ENCODE measurements at places on chromosomes 7 and 10.
A peak's percentile ranks its signal among the peaks of the same experiment; 100 is the strongest.

DNA sequence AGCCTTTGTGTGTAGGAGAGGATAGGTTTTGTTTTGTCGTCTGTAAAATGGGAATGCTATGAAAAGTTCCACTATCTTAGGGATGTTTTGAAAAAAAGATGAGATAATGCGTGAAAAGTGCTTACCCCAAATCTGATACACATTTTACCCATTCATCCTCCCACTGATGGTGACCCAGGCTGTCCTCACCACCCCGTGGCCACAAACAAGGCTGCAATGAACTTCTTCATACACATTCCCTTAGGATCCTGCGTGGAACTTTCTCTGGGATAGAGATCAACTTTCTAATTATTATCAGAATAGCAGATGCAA is 399 bp upstream of the OGDHL start:
- DNase-seq: no peak

GRCh38 chr7:22668971-22669401 is 58.0 kb upstream of the IL6 start:
- no peak for DNase-seq

- DNase-seq: no peak
These were observed 41.4 kb downstream of the GNA12 start for GRCh38 chr7:2802504-2803341.

DNA sequence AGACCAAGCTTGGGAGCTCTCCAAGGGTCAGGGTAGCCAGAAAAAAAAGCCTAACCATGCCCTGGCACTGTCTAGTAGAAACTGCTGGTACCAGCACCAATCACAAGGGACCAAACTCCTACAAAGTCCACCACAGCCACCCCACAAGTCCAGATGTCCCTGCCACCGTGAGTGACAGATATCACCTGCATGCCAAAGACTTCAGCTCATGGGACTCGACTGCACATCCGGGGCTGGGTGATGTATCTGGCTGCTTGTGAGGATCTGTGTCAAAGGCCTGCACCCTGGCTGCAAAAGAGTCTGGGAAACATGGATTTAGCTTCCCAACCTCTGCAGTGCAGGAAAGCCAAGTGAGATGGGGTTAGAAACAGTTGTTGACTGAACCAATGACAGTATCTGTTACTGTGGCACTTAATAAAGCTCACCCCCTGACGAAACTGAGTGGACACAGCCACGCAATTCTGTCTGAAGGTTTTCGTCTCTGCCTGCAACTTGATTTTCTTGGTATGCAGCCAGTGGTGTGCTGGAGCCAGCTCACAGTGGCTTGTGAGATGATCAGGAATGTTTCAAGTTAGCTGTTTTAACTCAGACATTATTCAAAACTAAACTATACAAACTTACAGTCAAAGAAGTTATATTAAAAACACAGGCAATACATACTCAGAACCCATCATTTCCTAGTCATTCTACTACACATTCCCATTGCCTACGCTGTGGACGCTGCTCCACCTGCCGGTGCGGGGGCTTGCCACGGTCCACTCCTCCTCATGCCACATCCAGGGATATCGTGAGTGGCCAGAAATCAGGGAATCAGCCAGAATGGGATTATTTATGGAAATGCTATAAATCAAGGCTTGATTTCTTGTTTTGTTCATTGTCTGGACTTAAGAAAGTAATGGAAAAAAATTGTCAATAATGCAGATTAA is 9.2 kb downstream of the ZNF488 start:
- DNase-seq: no peak

DNA sequence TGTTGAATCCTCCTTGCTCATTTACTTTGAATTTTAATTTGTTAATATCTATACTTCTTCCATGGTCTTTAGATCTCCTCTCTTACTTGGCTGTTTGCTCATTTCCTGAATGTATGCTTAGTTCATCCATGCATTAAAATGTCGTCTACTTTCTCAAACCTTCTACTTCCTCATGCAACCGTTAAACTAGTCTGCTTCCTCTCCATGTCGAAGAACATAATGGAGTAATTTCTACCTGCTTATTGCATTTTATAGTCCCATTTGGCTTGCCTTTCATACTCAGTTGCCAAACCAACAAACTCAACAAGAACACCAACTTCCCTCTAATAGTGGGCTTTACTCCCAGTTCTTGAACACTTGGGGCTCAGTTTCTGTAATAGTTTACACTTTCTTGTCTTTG is 43.8 kb upstream of the SEMA3D start:
- no peak for DNase-seq

DNA sequence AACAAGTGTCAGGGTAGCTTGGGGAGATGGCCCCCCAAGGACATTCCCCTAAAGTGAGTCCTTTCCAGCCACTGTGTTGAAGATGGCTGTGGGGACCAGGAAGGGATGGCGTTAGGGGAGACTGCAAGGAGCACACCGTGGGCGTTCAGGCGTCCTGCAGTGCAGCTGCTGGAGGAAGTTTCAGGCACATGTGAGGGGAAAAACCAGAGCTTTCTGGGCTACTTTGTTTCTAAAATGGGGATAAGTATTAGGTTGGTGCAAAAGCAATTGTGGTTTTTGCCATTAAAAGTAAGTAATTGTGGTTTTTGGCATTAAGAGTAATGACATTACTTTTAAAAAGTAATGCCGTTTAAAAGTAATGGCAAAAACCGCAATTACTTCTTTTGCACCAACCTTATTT is 14.3 kb downstream of the PRF1 start:
- no peak for DNase-seq

- no peak for DNase-seq
These were observed 35.0 kb upstream of the DGKB start for GRCh38 chr7:14937581-14937980.

GRCh38 chr10:119139464-119140067 is 25.9 kb downstream of the SFXN4 start:
- no peak for DNase-seq

DNA sequence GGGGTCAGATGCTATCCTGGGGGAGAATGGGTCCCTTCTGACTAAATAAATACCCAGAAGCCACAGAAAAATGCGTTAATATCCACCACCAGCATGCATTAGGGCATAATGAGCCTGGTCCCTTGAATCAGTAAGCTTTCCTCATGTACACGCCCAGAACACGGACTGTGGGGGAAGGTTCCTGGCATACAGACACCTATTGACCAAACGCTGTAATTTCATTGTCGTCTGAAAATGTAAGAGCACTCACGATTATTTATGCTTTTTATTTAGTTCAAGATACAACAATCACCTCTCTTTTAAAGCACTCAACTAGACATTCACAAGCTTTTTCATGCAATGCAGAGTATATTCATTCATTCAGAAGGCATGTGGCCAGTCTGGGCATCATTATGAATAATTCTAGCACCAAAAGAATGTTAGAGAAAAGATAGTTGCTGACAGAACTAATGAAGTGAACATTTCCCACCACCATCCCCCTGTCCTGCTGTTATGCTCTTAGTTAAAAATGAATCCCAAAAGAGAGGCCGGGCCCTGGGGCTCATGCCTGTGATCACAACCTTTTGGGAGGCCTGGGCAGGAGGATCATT is 101.0 kb downstream of the SVIL start:
- DNase-seq: no peak

DNA sequence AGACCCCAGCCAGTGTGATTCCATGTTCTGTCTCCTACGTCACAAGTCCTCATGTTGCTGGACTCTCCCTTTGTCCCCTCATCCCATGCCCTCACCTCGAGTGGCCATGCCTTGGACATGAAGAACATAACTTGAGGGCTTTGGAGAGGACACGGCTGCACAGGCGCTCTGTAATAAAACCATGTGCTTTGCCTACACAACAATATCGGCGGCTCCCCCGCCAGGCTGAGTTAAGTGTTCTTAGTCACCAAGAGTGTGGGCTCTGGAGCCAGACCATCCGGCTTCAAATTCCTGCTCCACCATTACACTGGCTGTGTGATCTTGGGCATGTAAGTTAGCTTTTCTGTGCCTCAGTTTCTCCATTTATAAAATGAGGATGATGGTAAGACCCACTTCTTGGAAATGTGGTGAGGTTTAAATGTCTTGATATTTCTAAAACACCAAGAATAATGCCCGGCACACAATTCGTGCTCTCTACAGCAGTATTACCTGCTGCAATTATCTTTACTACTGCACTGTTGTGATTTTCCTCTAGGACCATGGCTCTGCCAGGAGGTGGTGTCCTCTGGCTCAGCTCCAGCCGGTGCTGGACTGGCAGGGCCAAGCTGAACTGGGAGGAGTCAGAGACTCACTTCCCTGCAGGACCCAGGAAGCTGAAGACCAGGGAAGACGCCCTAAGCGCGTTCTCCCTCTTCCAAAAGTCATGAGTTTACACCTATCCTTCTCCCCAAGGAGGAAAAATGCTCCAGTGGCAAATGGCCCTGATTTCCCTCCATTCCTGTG is 15.7 kb downstream of the SLIT1 start:
- DNase-seq: no peak

DNA sequence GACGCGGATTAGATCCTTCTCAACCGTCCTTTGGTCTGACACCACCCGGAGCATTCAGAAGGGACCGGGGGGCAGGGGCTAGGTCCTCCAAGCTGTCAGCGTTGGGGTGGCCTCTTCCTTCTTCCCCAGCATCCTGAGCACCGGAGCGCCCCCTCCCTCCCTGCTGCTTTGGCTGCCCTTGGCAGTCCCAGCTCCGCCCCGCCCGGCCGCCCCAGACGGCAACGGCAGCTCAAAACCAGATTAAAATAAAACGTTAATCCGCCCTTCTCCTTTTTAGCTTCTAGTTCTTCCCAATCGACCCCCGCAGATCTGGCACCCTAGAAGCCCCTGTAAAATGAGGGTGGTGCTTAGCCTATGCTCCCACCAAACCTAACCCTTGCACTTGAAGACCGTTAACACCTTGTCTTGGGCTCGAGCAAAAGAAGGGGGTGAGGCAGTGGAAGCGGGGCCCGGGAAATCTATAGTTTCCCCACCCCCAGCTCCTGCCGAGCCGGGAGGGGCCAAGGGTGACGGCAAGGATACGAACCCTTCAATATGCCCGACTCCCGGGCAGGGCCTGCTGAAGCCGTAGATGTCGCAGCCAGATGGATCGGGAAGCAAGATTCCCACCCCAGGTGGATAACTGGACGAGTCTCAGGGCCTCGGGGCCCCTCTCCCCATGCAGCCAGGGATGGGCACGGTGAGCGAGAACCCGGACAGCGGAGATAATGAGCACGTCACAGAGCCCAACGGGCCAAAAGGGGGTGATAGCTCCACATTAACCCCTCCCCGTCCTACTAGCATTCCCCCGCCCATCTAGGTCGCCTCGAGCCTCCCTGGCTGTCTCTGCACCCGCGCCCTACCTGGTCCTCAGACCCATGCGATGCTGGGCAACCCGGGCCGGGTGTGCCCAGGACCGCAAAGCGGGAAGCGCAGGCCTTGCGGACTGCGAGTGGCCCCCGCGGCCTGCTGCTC is 169.7 kb downstream of the NRF1 start:
- DNase-seq: no peak

- no peak for DNase-seq
These were observed 227.0 kb downstream of the DKK1 start for GRCh38 chr10:52541006-52541473.

GRCh38 chr7:24882989-24883621 is 96.9 kb downstream of the OSBPL3 start:
- DNase-seq: peak; percentile 66

GRCh38 chr7:154440651-154441050 is 388.5 kb downstream of the DPP6 start:
- DNase-seq: no peak

GRCh38 chr10:59388671-59388976 is 26.3 kb upstream of the FAM13C start:
- DNase-seq: no peak

DNA sequence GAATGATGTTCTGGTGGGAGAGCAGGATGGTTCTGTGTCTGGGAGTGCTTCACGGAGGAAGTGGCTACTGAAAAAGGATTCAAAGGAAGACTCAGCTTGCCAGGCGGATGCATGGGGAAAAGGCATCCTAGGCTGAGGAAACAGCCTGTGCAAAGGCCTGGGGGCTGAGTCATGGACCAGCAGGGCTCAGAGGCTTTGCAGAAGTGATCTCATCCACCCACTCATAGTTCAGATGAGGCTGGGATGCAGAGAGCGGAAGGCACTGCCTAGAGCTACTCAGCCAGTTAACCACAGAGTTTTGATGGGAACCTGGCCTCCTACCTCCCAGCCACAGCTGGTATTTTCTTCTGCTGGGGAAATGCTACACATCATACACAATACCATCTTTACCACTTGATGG is 15.8 kb upstream of the ADAMTS14 start:
- peak; percentile 91 for DNase-seq

- DNase-seq: no peak
These were observed 35.5 kb upstream of the KDM7A start for GRCh38 chr7:140212100-140212881.

- DNase-seq: no peak
These were observed 73.7 kb downstream of the DKK1 start for GRCh38 chr10:52387744-52388143.

DNA sequence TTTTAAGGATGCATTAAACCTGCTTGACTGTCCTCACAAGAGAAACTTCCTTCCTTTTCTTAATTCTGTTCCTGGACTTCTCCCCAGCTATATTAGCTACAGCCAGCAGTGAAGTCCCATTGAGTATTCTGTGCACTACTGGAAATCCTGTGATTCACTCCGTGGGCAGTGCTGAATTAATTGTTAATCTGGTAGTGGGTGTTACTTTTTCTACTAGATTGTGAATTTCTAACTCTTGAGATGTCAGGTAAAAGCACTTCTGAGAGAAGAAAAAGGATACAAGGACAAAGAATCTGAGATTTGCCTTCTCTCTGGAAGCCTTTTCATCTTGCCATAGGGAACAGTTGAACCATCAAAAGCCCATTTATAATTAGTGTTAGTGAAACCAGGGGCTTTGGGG is 33.9 kb downstream of the CYCS start:
- DNase-seq: no peak

DNA sequence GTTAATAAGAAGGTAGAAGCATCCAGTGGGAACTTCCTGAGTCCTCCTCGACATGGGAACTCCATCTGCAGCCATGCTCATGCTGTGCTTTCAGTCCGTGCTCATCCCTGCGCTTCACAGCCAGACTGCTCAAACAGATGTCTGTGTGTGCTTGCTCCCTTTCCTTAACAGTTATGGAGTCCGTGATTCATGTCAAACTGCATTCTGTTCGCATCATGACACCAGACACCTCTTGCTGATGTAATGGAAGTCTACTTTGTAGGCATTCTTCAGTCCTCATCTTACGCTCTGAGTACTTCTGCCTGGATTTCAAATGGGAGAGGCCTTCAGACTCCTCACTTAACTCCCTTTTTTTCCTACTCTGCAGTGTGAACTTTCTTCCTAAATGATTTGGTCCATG is 304.9 kb downstream of the SUGCT start:
- DNase-seq: no peak

DNA sequence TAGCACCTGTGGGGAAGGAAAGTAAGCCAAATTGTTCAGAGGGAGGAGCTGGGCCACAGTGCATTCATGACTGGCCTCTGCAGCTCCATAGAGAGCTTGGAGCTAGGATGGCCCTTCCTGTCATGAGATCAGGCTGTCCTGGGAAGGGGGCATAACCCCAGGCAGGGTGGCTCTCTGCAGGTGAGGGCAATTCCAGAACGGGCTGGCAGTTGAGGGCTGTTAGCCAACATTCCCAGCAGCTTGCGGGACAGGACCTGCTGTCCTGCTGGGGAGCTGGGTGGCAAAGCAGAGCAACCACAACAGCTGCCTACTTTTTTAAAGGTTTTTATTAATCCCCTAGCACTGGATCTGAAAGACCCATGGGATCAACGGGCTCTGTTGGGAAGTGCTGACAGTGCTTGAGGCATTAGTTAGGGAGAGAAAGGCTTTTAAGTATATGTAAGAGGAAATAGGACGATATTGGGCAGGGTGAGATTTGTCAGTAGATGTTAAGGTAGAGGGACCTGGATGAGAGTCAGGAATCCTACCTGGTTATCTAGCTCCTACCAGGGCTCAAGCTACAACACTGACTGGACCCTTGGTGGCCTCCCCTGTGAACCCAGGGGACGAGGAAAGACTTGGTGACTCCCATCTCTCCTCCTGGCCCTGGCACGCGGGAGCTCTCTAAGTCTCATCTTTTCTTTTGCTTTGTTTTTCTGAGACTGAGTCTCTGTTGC is 77.8 kb downstream of the NAMPT start:
- DNase-seq: no peak
